Ascending aorta (tissue), 2 donors: ENCODE measurements at places on chromosomes 13 and 19. TPM values are rescaled to one million over a fixed set of nuclear protein-coding genes. Genes with fewer than 3 reads are reported as not detected.

- DNase-seq = no peak
Measured at GRCh38 chr19:46406976-46407375, 6.4 kb downstream of the CCDC8 start.

The MYPOP gene
- 1.6 TPM for total RNA-seq

GRCh38 chr13:101811881-101812280 is 359.4 kb downstream of the ITGBL1 start:
- no peak for DNase-seq

DNA sequence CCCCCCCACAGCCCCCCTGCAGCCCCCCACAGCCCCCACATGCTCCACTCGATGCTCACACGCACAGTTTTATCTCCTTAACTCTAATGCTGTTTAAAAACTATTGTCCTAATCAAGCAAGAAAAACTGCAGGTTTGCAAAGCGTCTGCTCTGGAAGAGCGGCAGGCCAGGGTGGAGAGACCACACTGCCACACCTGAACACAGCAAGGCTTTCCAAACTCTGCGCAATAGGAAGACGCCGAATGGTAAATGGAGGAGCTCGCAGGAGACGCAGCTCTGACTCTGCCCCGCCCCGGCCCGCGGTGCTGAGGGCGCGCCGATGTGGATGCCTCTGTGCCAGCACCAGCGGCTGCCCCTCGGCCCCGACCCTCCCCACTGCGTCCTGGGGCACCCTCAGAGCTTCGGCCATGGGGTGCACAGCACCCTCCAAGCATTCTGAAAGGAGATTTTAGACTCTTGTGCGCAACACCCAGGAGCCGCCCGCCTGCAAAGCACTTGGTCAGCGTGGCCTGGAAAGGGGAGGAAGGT is 32.4 kb downstream of the RASA3 start:
- no peak for DNase-seq

DNA sequence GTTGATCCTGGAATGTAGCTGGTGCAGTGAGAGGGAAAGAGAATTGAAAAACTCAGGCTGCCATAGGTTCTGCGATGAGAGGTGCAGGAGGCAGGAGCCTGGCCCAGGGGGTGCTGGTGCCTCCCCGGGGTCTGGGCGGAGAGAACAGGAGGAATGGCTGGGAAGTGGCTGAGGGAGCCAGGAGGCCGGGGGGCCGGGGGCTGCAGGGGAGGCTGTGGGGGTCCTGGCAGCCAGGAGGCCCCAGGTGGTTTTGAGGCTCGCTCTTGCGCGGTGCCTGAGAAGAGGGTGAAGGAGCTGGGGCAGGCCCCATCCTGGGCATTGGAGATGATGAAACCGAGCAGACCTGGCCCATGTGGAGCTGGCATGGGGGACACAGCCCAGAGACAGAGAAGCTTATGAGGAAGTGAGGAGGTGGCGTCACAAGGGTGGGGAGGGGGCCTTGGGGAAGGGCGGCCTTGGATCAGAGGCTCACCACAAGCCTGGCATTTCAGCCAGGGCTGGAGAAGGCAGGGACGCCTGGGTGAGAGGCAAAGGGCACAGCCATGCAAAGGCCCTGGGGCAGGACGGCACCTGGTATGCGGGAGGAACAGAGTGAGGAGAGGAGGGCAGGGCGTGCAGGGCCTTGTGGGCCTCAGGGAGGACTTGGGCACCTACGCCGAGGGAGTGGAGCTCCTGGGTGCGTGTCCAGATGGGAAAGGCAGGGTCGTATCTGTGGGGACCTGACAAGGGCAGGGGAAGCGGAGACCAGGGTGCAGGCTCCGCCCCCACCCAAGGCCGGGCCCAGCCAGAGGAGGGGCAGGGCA is 1.3 kb upstream of the TEKTIP1 start:
- no peak for DNase-seq
